NCI-H2029 treated with DMSO at 0.1 percent for 48 hours (cell line): ENCODE measurements at places on chromosomes 5 and 9.

DNA sequence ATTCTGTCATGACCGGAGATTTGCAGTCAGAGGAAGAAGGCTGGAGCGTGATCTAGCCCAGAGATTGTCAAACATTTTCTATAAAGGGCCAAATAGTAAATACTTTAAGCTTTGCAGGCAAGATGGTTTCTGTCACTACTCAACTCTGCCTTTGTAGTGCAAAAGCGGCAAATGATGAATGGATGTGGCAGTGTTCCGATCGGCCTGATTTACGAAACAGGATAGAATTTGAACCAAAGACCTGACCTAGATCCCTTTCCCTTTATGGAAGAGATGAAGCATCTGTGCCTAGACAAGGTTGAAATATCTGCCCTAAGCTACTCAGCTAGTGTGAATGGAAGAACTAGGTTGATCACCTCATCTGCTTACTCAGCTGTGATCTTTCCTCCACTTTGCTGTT, 209.5 kb downstream of the YTHDC2 start:
- DNase-seq, result no peak

- DNase-seq, result no peak
Measured at GRCh38 chr5:72508241-72509170, 1.3 kb upstream of the ZNF366 start.

DNA sequence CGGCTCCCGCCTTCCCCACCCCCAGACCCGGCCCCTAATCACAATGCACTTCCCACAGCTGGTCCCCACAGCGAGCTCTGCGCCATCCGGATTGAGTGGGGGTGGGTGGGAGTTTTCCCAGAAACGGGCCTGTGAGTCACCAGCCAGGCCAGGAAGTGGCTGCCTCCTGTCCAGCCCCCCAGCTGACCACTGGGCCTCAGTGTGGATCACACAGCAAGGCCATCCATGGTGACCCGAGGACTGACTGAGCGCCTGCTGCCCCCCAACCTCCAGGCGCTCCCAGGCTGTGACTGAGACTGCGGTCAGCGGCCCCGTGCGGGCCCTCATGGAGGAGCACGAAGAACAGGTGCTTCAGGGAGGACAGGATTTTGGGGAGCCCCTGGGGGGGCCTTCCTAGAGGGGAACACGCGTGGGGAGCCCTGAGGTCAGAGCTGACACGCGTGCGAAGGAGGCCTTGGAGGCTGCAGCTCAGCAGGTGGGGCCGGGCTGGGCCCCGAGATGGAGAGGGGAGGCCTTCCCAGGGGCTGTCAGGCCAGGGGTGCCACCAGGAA, 48.3 kb upstream of the EGFL7 start:
- DNase-seq, result no peak

DNA sequence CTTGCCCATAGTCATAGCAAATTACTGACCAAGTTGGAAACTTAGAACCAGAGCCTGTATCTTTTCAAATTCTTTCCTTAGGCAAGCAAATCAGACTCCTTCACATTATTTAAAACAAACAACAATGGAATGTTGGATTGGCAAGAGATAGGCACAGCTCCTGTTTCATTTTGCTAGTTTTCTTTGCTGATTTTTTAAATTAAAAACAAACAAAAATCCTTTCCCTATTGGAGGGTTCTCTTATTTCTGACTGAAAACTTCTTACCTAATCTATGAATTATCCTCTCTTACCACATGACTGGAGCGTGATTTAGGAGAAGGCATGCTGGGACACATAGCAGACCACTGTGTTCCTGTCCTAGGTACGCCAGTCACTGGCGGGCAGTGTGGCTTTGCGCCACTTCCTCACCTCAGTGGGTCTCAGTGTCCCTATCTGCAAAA, 63.0 kb downstream of the TTC39B start:
- DNase-seq, result no peak
